Activated naive CD4-positive, alpha-beta T cell treated with anti-CD3 and anti-CD28 coated beads, Interleukin-2, amount 50 U/mL, for 72 hours (primary cell): ENCODE measurements at places on chromosomes 11 and 22.

DNA sequence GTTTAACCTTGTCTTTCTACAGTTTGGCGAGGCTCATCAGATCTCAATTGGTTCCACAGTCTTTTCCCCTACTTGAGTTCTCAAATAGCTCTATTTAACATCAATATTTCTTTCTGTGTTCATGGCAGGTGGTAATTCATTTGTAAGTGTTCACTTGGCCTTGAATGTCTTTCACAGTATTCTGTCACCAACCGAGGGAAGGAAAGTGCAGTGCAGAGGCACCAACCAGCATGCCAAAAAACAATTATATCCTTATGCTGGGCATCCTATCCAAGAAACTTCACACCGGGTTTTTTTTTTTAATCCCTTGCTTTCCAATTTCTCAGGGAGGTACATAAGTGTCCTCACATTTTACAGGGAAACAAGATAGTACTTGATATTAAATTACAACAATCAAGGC lies 55.0 kb upstream of the ZC3H12C start:
- no peak for DNase-seq

DNA sequence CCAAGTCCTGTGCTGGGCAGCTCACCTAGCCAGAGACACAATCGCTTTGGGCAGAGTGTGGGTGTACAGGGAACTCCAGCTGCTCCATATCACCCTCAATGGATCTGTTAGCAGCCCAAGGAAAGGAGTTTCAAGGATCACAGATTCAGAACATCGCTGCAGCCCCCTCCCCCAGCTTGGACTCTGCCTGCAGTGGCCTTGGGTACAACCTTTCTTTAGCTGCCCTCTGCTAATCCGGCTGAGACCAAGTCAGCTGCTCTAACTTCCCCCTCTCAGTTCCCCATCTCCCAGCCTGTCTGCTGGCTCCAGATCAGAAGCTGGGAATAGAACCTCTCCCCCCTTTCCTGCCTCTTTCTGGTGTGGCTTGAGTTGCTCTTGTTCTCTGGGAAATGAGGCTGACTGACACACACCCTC lies 1.3 kb downstream of the TMEM86A start:
- DNase-seq = no peak

DNA sequence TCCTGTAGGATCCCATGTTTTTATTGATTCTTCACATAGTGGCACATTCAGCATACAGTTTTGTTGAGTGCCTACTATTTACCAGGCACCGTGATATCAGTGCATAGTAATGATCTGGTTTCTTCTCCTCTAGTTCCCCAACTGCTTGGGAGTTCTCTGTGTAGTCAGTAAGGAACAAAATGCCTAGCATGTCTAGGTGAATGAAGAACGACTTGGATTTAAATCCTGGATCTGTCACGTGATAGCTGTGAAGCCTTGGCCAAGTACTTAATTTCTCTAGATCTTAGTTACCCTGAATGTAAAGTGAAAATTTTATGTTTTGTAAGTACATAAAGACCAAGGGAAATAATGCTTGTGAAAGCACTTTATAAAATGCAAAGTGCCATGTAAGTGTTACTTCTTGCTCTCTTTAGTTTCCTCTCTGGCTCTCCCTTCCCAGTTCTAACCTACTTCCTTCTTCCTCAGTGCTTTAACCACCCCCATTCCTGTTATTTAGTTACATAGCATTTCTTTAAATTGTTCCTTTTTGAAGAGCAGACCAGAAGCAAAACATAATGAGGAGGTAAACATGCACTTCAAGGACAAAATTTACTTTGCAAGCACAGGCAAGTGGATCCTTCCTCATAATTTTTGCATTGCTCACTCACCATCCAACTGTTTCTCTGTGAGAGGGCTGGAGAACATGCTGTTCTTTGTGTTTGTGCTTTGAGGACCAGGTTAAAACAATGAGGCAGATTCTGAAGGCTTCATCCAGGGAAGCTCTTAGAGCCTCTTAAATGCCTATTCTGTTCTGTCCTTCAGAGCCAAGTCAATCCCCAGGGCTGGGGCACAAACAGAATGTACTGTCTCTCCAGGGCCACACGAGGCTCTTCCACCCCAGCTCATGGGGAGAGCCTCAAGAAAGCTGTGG lies 353.9 kb upstream of the TENM4 start:
- DNase-seq = no peak

DNA sequence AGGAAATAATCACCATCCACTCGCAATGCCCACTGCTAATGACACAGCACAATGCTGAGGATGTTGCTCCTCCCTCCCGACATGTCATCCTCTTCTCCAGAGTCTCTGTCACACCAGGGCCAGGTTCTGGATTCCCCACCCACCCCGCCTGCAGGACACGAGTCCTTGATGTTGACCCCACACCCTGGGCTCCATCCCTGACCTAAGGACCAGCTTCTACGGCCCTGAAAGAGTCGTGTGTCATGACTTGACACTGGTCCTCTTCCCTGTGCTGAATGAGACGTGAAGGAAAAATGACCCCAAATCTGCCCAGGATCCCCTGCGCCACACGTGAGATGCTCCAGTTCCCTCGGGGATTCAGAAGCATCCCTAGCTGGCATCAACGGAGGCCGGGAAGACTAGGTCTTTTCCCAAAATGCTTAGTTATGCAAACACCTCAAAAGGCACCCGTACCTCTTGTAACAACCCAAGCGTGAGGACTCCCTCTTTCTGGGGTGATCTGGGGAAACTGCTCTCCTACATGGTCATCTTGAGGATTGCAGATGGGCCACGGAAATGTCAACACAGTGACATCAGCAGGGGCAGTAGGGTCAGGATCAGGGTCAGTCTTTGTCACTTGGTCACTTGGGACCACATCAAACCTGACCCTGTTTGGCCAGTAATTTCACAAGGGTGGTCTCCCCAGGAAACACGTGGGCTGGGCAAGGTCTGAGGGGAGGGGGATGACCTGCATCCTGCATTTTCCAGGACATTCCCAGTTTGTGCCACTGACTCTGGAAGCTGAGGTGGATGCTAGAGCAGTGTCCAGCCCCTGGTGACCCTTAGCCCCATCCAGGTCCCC lies 42.0 kb downstream of the IGLL5 start:
- no peak for DNase-seq
